ENCODE measurements at places on chromosomes 2 and 18.

DNA sequence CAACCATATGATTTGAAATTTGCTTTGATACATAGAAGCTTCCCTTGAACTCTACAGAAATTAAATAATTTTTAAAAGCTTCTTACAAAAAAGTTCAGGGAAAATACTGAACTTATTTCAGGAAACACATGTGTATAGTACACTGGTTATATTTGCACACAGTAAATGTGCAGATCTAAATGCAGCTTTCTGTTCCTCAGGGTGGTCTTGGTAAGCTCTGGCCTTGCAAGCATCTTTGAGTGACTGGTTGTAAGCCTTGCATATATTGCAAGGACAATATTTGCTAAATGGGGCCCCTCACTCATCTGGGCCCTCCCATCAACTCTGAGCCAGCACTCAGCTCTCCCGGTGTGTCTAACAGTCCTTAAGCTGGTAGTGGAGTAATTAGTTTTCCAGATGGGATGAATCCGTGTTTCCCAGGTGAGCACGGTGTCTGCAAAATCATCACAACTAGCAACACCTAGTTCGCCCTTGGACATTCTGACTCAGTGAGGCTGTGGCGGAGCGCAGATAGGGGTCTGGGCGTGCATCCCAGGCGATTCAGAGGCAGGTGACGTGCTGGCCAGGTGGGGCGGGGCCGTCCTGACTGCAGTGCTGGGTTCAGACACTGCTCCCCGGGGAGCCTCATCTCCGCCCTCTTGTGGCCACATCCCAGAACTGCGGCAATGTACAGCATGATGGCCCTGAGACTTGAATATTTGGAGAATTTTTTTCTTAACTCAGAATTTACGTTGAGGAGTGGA lies 149.6 kb downstream of the MBP start:
- peak; percentile 82 for DNase-seq

- no peak for DNase-seq
These were observed 317.1 kb upstream of the ST6GAL2 start for GRCh38 chr2:107202962-107203591.

DNA sequence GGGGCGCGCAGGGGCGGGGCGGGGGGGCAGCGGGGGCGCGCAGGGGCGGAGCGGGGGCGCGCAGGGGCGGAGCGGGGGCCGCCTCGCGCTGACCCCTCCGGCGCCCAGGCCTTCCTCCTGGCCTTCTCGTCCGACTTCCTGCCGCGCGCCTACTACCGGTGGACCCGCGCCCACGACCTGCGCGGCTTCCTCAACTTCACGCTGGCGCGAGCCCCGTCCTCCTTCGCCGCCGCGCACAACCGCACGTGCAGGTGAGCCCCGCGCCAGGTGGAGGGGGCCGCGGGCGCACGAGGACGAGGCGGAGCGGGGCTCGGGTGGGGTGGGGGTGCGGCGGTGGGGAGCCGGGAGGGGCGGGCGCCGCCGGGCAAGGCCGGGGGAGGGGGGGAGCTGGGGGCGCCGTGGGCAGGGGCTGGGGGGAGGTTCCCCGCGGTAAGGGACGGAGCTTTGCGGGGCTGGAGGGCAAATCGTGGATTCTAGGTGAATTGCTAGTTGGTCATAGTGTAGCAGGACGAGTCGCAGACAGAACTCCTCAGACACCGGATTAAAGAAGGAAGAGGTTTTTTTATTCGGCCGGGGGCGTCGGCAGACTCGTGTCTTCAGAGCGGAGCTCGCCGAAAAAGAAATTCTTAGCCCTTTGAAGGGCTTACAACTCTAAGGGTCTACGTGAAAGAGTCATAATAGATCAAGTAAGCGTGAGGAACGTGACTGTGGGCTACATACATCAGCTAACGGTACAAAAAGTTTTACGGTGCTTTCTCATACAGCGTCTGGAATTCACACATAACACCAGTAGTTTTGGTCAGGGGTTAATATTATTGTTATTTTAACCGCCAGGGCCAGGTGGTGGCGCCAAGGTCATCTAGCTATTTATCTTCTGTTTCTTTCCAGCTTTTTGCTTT lies 29.9 kb downstream of the ANO7 start:
- DNase-seq: peak; percentile 44

GRCh38 chr2:149814049-149814448 lies 226.5 kb upstream of the MMADHC start:
- DNase-seq: no peak

- no peak for DNase-seq
These were observed 265.4 kb downstream of the TRIB2 start for GRCh38 chr2:12982149-12982584.

DNA sequence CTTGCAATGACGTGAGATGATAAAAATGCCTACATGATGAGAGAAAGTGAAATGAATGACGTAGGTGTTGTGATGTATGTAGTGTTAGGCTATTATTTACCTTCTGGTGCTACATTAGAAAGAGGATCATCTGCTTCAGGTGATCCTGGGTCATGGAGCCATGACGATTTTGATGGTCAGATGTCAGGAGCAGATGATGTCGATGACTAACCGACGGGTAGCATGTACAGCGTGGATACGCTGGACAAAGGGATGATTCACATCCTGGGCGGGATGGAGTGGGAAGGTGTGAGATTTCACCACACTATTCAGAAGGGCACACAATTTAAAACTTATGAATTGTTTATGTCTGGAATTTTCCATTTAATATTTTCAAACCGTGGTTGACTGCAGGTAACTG lies 43.5 kb upstream of the ACVR1C start:
- no peak for DNase-seq

DNA sequence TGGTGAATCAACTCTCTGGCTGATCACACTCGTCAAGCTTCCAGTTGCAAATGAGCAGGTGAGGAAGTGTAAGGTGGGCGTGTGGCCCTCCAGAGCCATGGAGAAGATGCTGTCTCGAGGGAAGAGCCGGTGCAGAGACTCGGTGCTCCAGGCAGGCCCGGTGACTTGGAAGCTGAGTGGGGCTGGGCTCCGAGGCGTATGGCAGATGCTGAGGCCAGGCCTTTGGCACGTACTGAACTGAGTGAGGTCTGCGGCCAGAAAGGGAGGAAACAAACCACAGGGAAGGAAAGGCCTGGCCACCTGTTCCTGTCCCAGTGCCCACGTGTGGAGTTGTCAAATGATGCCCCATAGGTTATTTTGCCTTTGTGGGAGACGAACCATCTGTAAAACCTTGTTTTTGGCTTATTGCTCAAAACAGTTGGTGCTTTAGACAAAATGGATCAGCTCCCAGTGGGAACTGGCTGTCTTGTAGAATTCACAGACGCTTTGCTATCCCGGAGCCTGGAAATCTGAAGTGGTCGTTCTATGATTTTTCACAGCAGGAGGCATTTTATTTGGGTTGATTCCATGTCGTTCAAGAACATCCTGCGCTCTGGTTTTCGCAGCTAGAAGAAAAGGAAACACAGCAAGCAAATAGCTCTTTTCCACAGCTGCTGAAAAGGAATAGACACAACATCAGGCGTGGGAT lies 117.5 kb upstream of the TMEM18 start:
- DNase-seq: no peak

Measured in hematopoietic multipotent progenitor cell treated with erythropoietin and hydrocortisone succinate and interleukin-3 and kit ligand, for 8 days (in vitro differentiated cells).